ENCODE measurements at places on chromosomes 11 and 22. TPM values are rescaled to one million over a fixed set of nuclear protein-coding genes. Genes with fewer than 3 reads are reported as not detected.
A peak's percentile ranks its signal among the peaks of the same experiment; 100 is the strongest.

OR10AG1 gene
- polyA plus RNA-seq = not detected

GRCh38 chr11:31237819-31238760 lies 131.4 kb downstream of the DCDC1 start:
- no peak for DNase-seq

DNA sequence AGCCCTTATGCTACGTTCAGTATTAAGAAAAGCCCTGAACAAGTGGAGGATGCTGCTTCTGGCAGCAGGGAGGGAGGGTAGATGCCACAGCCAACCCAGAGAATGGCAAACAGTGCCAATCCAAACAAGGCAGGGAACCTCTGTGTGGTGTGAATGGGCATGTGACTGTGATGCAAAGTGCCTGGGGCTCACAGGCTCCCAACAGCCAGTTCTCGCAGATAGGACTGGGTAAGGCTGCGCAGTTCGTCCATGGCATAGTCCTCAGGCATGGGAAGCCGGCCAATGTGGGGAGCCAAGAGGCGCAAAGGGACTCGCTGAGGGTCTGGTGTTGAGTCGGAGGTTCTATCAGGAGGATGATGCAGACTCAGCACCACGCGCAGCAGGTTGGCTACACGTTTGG lies 4.8 kb upstream of the CHRNA10 start:
- no peak for DNase-seq

DNA sequence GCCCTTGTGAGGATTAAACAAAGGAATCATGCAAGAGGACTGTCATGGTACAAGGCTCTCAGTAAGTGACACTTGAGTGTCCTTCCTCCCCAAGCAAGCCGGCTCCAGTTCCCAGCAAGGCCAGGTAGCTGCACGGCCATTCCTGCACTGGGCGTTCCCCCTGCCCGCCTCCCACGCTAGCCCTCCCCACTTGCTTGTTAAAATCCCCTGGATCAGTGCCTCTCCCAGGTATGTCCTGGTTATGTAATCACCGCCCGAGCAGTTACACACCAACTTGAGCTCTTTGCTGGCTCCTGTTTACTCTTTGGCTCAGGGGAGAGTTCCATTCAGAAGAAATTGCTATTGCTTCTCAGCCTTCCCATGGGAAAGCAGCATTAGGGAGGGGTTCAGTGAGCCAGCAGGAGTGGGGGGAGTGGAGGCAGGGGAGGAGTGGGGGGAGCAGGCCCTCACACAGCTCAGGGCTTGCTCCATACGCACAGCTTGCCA lies 19.4 kb upstream of the MYEOV start:
- DNase-seq = no peak

- no peak for DNase-seq
These were observed 6.6 kb upstream of the CDC42EP1 start for GRCh38 chr22:37553725-37554124.

DNA sequence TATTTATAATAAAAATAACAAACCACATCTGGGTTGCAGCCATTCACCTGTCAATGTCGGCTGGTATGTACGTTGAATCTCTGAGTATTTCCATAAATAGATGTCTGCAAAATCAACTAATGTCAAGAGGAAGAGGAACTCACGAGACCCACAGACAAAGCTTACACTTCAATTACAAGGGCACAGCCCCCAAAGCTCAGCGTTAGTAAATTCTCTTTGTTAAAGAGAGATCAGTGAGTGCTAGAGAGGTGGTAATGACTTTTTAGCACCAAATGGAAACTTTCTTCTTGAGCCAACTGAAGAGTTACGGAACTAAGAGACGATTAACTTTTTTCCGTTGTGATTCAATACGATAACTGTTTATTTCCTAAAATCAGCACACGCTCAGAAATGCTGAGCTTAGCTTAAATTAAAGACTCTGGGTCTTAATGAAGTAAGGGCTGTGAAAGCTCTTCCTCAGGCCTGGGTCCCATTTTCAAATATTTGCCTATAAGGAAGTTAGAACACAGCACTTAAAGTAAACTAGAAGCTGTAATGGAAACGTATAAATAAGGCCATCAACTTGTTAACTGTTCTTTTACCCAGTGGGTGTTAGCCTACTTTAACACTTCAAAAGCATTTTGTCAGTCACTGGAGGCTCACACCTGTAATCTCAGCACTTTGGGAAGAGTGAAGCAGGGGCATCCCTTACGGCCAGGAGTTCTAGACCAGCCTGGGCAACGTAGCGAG lies 22.8 kb upstream of the TFIP11 start:
- no peak for DNase-seq

- no peak for DNase-seq
These were observed 50.9 kb downstream of the ARFGAP3 start for GRCh38 chr22:42805998-42806830.

GRCh38 chr11:2512431-2513407 lies 67.9 kb downstream of the KCNQ1 start:
- DNase-seq = no peak

DNA sequence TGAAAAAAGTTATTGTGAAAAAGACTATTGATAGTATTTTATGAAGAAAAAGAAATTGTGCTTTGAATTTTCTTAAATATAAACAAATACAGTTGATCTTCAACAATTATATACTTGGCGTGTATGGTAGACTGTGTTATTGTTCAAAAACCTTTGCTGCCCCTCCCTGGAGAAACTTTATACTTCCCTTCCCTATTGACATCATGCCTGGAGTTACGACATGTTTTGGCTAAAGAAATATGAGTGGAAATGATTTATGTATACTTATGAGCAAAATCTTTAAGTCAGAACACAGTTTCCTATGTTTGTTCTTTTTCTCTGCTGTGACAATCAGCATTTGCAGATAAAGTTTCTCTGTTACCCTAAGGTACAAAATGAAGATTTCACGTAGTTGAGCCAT lies 243.8 kb downstream of the TMEM135 start:
- no peak for DNase-seq

- DNase-seq = no peak
These were observed 97.0 kb downstream of the PKNOX2 start for GRCh38 chr11:125261588-125261987.

GRCh38 chr11:35618497-35619115 lies 346 bp downstream of the FJX1 start:
- DNase-seq = no peak

GRCh38 chr11:44235765-44236201 lies 74.2 kb downstream of the ALX4 start:
- DNase-seq = peak; percentile 67

RAPSN gene
- polyA plus RNA-seq = 0.11 TPM

- no peak for DNase-seq
These were observed 1.7 kb downstream of the NCF4 start for GRCh38 chr22:36862251-36863242.

DNA sequence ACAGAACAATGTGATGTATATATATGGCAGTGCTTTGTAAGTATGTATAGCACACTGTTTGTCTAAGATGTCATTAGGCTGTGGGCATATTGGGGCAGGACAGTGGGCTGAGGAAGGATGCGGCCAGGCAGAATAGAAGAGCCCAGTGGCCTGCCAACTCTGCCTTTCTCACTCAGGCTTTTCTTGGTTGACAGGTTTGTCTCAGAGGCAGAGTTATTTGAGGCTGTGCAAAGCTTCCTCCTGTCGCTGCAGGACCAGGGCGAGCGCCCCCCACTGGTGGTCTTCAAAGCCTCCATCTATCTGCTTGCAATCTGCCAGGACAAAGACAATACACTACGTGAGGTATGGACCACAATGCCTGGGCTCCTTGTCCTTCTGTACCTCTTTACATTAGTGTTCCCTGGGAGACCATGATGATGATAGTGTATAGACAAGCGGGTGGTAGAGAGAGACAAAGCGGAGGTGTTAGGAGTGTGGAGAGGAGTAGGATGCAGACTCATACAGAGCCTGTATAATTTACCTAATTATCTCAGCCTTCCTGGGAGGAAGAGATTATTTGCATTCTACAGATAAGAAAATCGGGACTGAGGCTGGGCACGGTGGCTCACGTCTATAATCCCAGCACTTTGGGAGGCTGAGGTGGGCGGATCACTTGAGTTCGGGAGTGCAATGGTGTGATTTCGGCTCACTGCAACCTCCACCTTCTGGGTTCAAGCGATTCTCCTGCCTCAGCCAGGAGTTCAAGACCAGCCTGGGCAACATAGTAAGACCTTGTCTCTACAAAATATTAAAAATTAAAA lies 37.3 kb upstream of the CCDC134 start:
- DNase-seq = no peak

GRCh38 chr22:43007519-43008102 lies 7.3 kb downstream of the PACSIN2 start:
- no peak for DNase-seq

DNA sequence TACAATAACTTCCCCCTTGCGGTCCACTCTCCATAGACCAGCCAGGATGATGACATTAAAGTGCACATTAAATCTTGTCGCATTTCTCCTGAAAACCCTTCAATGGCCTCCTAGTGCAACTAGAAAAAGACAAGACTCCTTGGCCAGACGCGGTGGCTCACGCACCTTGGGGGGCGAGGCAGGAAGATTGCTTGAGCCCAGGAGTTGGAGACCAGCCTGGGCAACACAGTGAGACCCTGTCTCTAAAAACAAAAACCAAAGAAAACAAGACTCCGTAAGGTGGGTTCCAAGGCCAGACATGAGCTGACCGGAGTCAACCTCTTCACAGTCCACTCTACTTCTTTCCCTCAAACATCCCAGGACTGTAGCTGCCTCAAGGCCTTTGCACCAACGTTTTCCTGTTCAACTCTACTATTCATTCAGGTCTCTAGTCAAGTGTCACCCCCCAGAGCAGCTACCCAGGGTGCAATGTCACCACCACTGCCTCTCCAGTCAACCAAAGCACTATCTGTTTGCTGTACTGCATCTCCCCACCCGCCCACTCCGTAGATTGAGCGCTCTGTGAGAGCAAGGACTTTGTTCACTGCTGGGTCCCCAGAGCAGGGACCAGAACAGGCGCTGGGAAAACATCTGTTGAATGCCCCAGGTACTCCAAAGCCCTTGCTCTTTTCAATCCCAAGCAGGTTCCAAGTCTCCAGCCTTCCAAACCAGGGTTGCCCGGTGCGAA lies 739 bp downstream of the ZMAT5 start:
- no peak for DNase-seq

TRIM49 gene
- not detected for polyA plus RNA-seq

DNA sequence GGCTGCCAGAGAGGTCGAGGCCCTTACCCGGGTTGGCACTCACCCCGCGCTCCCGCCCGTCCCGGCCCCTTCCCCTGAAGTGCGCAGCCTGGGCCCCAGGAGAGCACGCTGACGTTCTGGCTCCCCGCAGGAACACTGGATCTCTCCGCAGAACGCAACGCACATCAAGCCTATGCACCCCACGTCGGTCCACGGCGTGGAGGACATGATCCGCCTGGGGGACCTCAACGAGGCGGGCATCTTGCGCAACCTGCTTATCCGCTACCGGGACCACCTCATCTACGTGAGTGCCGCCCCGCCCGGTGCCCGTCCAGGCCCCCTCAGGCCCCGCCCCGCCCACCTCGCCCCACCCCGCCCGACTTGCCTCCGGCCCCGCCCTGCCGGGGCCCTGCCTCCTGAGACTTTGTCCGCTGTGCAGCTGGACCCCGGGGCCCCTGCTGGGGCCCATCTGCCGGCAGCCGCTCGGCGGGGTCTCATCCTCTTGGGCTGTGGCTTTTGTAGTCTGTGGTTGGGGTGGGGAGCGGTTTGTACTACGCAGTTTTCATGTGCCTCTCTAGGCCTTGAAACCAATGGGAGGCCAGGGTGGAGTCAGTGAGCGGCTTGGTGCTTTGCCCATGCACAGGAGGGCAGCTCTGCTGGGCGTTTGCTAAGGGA lies 19.7 kb downstream of the MYO7A start:
- DNase-seq = no peak

- DNase-seq = no peak
These were observed 530.3 kb downstream of the BRD1 start for GRCh38 chr22:49297286-49297870.

- no peak for DNase-seq
These were observed 57.1 kb downstream of the TRAF6 start for GRCh38 chr11:36452961-36453360.

DNA sequence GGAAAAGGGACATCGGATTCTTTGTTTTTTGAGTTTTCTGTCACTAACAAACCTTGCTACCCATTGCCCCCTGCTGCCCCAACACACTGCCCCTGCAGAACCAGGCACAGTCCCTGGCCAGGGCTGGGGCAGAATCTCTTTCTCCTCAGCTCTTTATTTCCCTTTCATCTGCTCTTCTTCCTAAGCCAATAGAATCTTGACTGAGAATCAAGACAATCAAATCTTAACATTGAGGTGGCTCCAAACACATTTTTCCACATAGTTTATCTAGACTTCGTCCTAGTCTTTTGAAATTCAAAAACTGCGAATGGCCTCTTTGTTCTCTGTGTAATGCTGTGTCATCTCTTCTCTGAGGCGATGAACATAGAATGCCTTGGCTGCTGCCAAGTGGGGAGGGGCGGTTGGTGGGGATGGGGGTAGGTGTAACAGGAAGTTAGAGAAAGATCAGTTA lies 16.1 kb upstream of the NTM start:
- DNase-seq = no peak

RIMBP3B gene
- polyA plus RNA-seq = not detected

- DNase-seq = no peak
These were observed 19.8 kb downstream of the LRP4 start for GRCh38 chr11:46898396-46899095.

PIH1D2 gene
- polyA plus RNA-seq = 7.4 TPM

DNA sequence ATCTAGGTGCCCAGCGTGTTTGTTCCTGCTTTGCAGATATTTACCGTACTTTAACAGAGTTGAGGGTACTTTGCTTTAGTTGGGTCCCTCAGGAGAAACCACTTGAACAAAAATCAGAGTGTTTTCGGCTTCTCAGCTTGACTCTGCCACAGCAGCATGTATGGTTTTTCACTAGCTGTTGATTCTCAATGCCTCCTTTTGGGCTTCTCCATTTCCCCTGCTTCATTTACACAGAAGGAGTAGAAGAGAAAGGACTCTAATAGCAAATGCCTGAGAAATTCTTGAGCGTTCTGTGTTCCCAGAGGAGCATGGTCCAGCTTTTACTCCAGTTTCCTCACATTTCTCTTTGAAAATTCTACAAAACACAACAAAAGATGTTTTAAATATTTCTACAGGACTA lies 252.1 kb upstream of the CCDC179 start:
- DNase-seq = no peak

DNA sequence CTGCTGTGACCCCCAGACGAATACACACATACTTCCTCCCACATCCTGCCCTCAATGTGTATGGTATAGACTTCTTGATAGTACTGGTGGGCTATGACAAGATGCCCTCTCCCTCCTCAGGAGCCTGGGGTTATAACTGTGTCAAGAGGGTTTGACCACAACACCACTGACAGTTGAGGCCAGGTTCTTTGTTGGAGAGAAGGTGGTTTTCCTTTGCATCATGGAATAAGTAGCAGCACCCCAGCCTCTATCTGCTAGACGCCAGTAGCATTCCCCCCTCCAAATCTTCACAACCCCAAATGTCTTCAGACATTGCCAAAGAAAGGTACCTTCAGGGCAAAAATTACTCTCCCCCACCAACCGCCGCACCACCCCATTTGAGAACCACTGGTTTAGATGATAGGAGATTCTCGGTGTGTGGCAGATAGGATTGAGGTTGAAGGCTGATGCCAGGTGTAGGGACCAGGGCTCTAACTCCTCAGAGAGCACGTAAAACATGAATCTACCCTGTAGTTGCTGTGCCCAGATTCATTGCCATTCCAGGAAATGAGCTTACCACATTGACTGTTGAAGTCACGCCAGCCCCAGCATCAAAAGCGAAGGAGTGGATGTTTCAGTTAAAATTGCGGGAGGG lies 5.5 kb upstream of the MYO18B start:
- DNase-seq = no peak

ZFPL1 gene
- polyA plus RNA-seq = 26.6 TPM

GRCh38 chr22:44623771-44624510 lies 78.1 kb upstream of the PRR5 start:
- DNase-seq = no peak

KCNK4 gene
- polyA plus RNA-seq = not detected

Measured in renal cortex interstitium (tissue), 15 donors.